ENCODE measurements at places on chromosomes 3 and 15.

- DNase-seq, result no peak
Observed at GRCh38 chr15:95733931-95734330, 596.6 kb upstream of the NR2F2 start.

- DNase-seq, result peak; percentile 96
Observed at GRCh38 chr3:168096210-168096652, 507 bp upstream of the GOLIM4 start.

DNA sequence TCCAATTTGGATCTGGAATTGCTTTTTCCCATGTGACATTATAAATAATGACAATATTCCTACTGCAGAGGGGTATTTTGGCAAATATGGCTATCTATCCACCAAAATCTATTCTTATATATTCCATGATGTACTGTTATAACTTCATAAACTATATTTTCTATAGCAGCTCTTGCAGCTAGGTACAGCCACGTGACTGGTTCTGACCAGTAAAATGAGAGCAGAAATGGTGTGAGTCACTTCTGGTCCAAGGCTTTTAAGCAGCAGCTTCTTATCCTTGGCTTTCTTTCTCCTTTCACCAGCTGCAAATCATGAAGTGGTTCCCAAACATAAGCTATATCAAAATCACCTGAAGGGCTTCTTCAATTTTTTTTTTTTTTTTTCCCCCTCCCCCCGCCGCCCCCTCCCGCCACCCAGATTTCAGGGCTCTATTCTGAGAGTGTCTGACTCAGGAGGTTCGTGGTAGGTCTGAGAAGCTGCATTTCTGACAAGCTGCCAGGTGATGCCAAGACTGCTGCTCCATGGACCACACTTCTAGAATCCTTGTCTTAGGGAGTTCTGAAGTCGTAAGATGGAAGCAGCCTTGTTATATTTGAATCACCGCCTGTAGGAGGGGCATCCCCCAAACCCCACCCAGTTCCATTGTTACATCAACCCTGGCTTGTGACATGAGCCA is 357.5 kb downstream of the CHST2 start:
- DNase-seq, result no peak

DNA sequence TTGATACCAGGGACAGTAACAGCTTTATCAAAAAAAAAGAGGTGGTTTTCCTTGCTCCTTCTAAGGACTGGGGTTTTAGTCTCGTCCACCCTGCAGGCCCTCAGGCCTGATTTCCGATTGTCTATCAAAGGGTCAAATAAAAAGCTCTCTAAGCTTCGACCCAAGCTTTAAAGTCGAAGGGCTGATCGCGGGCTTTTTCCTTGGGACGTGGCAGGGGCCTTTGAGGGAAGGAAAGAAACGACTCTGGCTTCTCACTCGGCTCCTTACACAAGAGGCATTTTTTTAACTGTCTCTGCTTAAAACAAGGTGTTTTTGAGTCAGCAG is 354 bp upstream of the KLHL24 start:
- no peak for DNase-seq

DNA sequence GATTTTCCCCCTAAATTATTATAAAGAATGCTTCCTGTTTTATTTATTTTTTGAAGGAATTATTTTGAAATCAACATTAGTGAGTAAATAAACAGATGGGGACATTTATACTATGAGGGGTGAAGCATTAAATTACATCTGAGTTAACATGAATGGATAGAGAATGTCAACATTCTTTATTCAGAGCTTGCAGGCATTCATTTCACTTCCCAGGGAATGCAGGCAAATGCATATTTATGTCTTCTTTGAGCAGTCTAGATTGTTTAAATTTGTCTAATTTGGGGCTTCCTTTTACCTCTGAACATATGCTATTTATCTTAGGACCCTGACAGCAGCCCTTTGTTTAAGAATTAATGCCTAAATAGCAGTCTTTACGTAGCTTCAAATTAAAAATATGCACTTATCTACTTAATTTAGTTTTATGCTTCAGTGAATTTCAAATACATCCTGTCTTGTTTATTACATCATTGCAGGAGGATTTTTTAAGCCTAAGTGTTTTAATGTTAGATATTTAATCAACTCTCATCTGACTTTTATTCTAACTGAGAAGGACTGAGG is 630.5 kb upstream of the LMCD1 start:
- no peak for DNase-seq

DNA sequence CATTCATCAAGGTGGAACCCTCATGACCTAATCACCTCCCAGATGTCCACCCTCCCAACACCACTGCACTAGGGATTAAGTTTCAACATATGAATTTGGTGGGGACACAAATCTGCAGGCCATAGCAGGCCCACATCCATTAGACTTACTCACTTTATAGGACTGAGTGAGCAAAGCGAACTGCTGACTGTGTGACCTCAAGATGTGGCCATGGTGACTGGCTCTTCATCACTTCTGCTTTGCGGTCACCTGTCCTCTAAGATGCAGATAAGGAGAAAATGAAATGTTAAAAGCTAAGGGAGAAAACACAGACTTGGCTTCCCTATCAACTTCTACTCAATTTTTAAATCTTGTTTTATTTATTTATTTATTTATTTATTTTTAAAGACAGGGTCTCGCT is 14.5 kb upstream of the DCP1A start:
- no peak for DNase-seq

DNA sequence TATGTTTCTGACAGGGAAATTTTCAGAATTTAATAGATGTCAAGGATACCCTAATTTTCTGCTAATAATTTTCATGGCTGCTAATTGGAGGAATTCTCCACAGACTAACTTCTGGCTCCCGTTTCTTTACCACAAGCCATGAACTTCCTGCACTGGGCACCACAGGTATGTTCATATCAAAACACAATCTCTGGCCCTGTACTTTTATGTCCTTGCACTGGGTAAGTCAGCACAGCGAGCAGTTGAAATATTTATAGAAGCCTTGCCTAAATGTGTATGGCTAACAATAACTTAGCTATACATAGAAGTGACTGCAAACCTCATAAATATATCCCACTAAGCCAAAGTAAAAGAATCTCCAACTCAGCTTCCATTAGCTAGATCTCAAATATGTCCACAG is 246.9 kb downstream of the ZIC1 start:
- no peak for DNase-seq

- DNase-seq, result no peak
Observed at GRCh38 chr15:63094495-63094931, 27.1 kb upstream of the LACTB start.

DNA sequence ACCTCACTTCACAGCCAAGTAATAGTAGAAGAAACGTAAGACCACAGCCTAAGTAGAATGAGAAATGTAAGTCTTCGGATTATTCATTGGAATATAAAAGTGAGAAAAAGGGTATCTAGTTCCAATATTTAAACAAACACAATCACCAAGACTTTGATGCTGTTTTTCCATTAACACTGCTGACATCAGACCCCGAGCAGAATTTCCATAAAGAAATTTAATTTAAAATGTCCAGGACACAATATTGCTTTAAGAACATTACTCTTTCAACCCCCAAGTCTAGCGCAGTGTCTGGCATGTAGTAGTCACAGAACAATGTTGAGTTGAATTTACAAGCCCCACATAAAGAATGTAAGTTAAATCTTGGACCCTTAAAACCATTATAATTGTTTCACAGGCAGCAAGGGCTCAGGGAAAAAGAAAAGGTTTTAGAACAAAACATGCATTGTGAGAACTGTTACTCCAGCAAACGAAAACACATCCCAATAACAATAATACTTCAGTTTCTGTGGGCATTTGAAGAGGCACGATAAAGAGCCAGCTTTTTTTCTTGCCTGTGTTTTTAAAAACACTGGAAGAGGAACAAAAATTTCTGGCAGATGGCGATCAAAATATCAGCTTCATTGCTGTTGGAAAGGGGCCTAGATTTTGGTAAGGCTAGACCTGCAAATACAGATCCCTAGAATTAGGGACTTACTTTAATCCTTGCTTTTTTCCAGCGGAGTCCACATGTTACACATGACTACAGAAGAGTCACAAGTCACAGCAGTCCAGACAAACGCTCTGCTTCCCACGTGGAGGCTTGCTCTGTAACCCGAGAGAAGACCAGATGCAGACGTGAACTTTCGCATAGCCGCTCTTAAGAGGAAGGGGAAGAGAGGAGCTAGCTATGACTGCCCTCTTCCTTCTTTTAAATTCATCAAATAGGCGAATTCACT is 77.9 kb upstream of the IGSF10 start:
- no peak for DNase-seq

DNA sequence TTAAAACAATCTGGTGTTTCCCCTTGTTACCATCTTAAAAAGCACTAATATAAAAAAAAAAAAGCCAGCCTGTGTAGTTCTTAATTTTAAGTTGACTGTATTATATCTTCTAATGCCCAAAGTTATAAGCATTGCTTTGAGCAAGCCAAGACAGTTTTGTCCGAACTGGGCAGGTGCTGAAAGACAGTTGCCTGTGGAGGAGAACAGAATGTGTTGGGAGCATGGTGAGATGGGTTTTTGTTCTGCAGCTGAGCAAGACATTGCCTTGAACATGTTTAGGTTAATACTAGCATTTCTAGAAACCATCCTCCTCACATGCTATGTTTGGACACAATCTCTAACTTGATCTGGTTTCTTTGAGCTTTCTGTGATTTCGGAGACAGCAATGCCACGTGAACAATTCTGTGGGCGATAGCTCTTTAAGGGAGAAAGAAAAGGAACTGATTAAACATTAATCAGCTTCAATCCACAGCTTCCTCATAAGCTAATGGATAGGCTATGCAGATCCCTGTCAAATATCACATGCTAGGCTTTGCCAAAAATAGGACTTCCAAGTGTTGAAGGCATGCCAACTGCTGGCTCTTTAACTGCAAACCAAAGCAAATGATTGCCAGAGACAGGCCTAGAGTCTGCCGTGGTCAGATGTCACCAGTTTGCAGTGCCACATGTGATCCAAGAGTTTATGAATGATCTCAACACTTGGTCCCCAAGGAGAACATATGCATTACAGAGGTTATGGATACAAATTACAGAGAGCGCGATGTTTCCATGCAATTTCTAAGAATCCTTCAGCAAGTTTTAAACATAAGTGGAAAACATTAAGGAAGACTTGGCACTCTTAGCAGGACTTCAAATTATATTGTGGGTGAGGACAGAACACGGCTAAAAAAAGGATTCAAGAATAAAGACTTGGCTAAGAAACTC is 428.1 kb downstream of the ROBO2 start:
- peak; percentile 67 for DNase-seq

DNA sequence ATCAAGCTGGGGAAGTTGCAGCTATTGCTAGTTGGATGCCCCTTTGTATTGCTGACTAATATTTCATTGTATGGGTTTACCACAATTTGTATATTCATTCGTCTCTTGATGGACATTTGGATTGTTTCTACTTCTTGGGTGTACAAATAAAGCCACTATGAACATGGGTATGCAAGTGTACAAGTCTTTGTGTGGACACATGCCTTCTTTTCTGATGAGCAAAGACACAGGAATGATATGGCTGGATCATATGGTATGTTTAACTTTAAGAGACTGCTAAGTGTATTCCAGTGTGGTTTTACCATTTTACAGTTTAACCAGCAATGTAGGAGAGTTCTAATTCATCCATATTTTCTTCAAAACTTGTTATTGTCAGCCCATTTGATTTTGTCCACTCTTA is 32.2 kb downstream of the NECTIN3 start:
- no peak for DNase-seq

- no peak for DNase-seq
Observed at GRCh38 chr3:144852999-144853398, 881.4 kb downstream of the DIPK2A start.

GRCh38 chr3:197331131-197331530 is 32.7 kb upstream of the DLG1 start:
- no peak for DNase-seq

DNA sequence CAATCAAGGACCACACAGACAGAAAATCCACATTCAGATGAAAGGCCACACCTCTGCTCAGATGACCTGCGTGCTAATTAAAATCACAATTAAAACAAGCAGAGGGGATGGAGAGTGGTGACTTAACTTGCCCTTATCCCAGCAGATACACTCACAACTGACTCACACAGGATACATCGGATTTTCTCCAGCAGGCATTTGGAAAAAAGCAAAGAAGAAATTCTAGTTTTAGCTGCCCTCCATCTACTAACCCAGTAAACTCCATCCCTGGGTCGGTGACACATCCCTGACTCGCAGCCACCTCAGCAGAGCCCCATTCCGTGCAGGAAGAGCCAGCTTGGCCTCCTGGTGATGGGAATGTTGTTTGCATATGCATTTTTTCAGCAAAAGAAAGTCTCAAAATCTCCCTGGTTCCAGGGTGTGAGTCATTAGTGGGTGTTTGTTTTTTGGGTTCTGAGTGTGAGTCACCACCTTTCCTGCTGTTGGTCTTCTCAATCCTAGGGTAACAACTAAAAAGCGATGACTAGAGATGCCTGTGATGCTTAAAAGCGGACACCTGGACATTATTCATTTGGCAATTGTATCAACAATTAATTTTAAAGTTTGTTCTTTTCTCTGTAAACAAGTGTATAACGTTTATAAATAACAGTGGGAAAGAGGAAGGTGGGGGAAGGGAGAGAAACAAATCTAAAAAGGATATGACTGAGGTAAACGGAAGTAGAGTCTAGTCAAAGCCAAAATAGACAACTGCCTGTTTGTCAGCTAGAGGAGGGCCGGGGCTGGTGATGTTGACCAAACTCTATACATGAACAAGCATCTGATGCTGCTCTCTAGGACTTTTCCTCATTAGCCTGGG is 49.8 kb upstream of the SLC4A7 start:
- DNase-seq, result peak; percentile 93

DNA sequence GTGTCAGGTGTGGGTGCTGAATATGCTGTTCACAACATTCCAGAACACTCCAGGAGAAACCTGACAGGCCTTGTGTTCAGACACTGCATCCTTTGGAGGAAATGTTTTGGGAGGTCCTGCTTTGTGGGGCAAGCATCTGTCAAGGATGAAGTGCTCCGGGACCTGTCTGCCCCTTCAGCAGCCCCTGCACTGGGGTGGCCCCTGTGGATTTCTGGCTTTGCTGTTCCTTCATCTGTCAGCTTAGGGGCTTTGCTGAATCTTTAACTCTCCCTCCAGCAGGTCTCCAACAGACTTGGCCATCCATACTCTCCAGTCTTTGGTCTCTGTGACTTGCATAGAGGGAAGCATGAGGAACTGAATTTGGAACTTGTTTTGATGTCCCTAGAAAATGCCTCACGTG is 3.1 kb downstream of the PRR23E start:
- no peak for DNase-seq

GRCh38 chr3:187920913-187921312 is 175.6 kb upstream of the BCL6 start:
- no peak for DNase-seq

DNA sequence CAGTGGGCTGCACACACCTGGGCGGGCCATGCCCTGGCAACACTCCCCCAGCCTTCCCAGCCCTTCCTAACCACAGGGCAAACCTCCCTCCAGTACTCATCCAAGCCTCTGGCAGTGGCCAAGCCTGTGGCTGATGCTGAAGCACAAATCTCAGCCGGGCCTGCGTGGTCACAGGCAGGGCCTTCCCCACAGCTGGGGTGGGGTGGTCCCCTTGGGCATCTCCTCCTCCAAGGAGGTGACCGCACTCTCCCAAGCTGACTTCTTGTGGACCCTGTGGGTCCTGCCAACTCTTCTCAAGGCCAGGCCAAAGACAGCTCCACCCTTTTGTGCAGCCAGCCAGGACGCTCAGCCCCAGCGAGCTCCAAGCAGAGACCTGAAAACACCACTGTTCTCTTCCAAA is 21.4 kb downstream of the GRAMD2A start:
- DNase-seq, result peak; percentile 13
